ENCODE measurements at places on chromosomes 16 and 17.

- no peak for DNase-seq
These were observed 1.4 kb upstream of the RSKR start for GRCh38 chr17:28615260-28615940.

- no peak for DNase-seq
These were observed 9.2 kb upstream of the CCL13 start for GRCh38 chr17:34347063-34347462.

- peak; percentile 73 for DNase-seq
These were observed at the start of gene SAMD14 for GRCh38 chr17:50129728-50130558. TSS of gene SAMD14 (minus strand) at chr17:50130160. CDS start at chr17:50124959, 5,201 bp downstream.

GRCh38 chr16:9248162-9248561 lies 156.7 kb downstream of the HAPSTR1 start:
- no peak for DNase-seq

GRCh38 chr17:21677126-21677910 lies 15.0 kb upstream of the KCNJ18 start:
- DNase-seq = no peak

- no peak for DNase-seq
These were observed 16.2 kb downstream of the IRX5 start for GRCh38 chr16:54946909-54947308.

GRCh38 chr17:39632153-39632941 lies 4.6 kb upstream of the STARD3 start:
- no peak for DNase-seq

DNA sequence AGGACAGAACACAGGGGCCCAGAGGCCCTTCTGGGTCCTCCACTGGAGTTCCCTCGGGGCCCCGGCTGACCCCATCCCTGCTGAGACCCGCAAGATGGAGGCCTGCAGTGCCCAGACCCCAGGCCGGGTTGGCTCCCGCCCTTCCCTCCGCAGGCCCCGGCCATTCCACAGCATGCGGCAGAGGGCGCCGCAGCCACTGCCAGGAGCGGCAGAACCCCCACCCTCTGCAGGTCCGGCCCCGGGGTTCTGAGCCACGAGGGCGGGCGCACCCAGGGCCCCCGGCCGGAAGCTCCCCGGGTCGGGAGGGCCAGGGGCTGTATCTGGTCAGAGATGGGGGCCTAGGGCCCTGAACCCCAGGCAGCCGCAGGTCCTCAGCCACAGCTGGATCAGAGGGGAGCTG lies 2.4 kb upstream of the PERCC1 start:
- peak; percentile 51 for DNase-seq

DNA sequence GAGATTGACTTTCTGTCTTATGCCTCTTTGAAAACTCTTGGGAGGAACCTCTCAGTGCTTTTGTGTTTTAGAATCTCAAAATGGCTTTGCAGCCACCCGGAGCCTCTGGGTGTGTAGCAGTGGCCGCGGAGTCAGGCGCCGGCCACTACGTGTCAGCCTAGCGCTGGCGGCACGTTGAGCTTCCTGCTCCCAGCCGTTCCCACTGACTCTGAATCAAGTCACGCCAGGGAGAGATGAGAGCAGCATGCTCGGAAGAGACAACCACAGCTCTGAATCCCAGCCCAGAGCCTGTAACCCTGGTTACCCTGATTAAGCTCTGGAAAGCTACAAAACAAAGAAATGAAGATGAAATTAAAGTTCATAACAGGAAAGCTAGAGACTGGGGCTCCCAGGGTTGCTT lies 97.4 kb upstream of the CACNG5 start:
- DNase-seq = peak; percentile 46

GRCh38 chr16:49911430-49911829 lies 55.5 kb upstream of the ZNF423 start:
- DNase-seq = no peak

- DNase-seq = no peak
These were observed 18.4 kb upstream of the CIBAR2 start for GRCh38 chr16:85130705-85131028.

- DNase-seq = peak; percentile 72
These were observed at the start of gene ABHD15 for GRCh38 chr17:29566473-29567303. TSS of gene ABHD15 (minus strand) at chr17:29567037. CDS start at chr17:29566966, 71 bp downstream.

DNA sequence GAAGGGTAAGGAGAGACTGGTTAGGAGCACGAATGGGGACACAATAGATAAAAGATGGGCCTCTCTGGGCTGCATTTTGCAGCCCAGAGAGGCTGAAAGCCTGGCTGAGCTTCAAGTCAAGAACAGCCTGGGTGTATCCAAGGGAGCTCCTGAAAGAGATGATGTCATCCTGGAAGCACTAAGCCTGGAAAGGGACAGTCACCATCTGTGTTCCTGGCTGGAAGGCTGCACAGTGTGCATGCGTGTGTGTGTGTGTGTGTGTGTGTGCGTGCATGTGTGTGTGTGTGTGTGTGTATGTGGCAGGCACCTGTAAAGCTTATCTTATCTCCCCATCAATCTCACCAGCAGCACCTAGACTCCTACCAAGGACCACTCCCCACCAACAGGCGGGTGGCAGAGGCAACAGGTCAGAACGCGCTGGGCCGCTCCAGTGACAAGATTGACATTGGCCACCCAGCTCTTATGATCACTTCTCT lies 44.1 kb downstream of the COG7 start:
- no peak for DNase-seq

GRCh38 chr16:89641458-89642119 lies 15.9 kb downstream of the CHMP1A start:
- DNase-seq = no peak

DNA sequence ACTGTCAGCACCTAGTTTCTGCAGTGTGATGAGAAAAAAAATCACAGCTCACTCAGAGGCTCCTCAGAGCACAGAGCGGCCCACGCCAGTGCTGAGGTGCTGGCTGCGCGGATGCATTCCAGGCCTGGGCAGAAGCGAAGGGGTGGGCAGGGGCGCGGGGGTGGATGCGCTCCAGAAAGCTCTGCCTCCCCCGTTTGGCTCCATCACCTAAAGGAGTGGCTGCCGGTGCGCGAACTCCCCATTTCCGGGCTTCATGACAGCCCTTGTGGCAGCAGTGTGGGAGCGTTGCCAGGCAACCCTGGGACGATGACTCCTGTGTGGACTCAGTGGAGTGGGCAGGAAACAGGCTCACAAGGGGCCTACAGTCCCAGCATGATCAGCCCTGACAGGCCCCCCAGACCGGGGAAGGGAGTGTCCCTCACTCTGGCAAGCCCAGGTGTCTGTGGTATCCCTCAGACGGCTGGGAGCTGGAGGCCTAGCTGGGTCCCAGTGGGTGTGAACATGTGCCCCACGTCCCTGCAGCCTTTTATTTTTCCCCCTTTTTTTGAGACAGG lies 32.8 kb upstream of the NUDT16L1 start:
- peak; percentile 58 for DNase-seq

DNA sequence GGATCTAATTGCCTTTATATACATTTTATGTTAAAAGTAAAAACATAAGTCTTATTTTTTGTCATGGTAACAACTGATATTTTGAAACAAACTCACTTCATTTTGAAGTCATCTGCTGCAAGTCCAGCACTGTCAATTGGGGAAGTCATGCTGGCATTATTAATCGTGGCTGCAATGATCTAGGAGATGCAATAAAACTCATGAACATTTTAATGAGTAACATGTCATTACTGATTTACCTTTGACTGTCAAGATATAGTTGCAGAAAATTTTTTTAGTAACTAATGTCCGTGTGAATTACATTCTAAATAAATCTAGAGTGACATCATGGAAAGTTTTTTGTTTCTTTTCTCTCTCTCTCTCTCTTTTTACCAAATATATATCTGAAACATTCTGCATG lies 17.3 kb upstream of the KRT24 start:
- DNase-seq = no peak

- DNase-seq = no peak
These were observed 1.9 kb downstream of the NECAB2 start for GRCh38 chr16:83969771-83970429.

- DNase-seq = peak; percentile 36
These were observed 4.7 kb upstream of the IGSF6 start for GRCh38 chr16:21656795-21657768.

DNA sequence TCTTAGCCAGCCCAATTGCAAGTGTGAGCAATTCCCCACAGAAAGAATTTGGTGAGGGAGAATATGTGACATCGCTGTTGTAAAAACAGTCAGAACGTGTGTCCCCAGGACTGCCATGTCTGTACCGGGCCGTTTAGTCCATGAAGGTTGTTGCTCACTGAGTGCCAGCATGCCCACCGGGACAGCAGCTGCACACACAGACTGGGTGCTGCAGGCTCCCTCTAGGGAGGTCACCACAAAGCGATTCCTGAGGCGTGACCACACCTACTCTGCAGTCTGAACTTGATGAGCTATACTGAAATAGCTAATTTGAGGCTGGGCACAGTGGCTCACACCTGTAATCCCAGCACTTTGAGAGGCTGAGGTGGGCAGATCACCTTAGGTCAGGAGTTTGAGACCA lies 44.1 kb upstream of the ADORA2B start:
- no peak for DNase-seq

- DNase-seq = no peak
These were observed 123.0 kb upstream of the CACNG5 start for GRCh38 chr17:66711881-66712321.

- DNase-seq = peak; percentile 58
These were observed 18.6 kb downstream of the C1QTNF1 start for GRCh38 chr17:79042421-79043190.

DNA sequence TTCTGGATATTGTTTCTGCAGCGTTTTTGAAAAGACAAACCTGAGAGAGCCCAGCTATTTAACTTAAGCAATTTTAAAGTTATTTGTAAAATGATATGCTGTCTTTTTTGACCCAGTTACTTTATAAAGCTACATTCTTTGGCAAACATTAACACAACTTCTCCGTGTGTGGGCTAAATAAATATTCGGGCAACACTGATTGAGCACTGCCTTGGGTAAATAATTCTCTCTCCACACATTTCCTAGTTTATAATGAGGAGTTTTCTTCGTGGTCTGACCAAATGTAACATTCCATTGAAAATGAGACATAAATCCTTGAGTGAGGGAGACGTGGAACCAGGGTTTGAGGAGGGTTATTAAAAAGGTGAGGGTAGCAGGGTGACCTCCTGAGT lies 142.8 kb downstream of the WWOX start:
- no peak for DNase-seq

GRCh38 chr16:17307504-17307903 lies 163.3 kb downstream of the XYLT1 start:
- no peak for DNase-seq

- no peak for DNase-seq
These were observed 2.1 kb downstream of the NMT1 start for GRCh38 chr17:45063198-45063597.

- DNase-seq = no peak
These were observed 119.3 kb upstream of the TBX2 start for GRCh38 chr17:61280338-61280737.

DNA sequence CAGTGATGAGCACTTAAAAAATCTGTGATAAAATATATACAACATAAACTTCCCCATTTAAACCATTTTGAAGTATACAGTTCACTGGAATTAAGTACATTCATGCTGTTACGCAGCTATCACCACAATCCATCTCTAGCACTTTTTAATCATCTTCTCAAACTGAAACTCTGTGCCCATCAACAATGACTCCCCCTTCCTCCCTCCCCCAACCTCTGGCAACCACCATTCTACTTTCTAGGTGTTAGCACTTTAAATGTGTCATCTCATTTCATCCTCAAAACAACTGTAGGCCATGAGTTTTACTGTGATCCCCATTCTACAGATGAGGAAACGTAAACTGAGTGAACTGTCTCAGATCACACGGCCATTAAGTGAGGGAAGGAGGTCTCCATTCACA lies 13.8 kb upstream of the TMEM98 start:
- DNase-seq = no peak

GRCh38 chr16:57091200-57091974 lies 996 bp upstream of the CPNE2 start:
- peak; percentile 62 for DNase-seq

GRCh38 chr17:57433452-57433851 lies 177.1 kb downstream of the MSI2 start:
- no peak for DNase-seq

DNA sequence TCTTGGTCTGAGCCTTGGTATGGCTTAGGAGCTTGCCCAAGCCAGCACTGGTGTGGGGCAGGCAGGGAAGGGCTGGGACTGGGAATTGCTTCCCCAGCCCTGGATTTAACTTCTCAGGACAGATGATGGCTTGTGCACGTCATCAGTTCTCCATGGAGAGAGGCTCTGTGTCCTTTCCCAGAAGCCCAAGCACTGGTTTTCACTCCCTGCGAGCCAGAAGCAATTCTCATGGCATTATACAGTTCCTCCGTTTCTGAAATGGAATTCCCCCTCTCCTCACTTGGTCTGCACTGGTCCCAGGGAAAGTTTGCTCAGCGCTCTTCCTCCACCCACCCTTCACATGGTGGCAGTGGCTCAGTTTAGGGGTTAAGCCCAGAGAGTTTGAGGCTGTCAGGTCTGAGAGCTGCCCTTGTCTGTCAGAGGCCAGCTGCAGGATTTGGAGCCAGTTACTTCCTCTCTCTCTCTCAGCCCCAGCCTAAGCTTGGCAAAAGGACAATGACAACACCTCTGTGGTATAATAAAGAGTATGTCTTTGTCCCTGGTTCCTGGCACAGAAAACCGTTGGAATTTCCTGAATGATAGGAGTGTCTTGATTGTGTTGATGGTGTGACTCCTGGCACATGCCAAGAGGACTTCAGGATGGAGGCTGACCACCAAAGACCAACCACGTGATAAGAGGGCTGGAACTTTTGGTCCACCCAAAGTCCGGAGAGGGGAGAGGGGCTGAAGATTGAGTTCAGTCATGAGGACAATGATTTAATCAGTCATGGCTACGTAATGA lies 219.6 kb upstream of the TNRC6C start:
- DNase-seq = no peak

All from nephron progenitor cell (in vitro differentiated cells).